ENCODE measurements at places on chromosomes 5 and 9.

- H3K4me1 ChIP-seq: peaks cover 3% of the 10 kb centered on the region
- no peak overlapping the region for H3K27ac ChIP-seq
- no peaks in the 10 kb centered on the region for H3K27me3 ChIP-seq
- H3K4me3 ChIP-seq: no peak overlapping the region
- DNase-seq: no peak
Measured at GRCh38 chr5:42807722-42808447, 3.8 kb downstream of the SELENOP start.

DNA sequence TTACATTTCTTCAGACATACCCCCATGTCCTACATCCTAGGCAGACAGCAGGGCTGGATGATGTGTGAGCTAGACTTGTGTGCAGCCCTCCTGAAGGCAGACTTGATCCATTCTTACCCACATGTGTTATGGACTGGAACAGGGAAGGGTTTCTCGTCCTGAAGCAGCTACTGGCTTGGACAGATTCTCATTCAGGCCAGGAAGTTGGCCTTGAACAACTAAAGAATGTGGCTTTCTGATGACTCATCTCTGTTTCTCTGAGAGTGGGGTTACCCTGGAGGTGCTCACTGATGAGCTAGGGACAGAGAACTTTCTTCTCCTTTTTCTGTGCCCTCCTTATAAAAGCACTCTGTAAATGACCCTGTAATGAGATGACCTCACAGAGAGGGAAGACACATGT lies 246.5 kb downstream of the PCSK5 start:
- no peak overlapping the region for H3K27ac ChIP-seq
- no peaks in the 10 kb centered on the region for H3K27me3 ChIP-seq
- peaks cover 13% of the 10 kb centered on the region for H3K4me1 ChIP-seq
- DNase-seq: no peak
- H3K4me3 ChIP-seq: no peak overlapping the region

DNA sequence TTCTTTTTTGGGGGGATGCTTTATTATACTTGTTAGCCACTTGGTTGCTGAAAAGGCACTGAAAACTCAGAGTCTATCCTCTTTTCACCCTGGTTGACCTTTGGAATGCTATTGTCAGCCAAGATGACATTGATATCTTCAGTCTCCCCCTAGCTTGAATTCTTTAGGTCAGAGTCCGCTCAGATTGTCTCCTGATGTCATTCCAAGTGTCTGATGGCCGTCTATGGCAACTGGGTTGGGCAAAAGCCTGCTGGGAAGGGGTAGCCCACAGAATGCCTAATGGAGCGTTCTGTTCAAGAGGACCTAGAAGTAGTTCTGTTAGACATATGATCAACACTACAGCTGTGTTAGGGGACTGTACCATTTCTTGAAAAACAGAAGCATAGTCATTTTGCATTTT lies 9.7 kb upstream of the MEF2C start:
- no peak overlapping the region for H3K27ac ChIP-seq
- DNase-seq: no peak
- H3K27me3 ChIP-seq: peaks cover 34% of the 10 kb centered on the region
- no peaks in the 10 kb centered on the region for H3K36me3 ChIP-seq
- no peak overlapping the region for H3K4me3 ChIP-seq

DNA sequence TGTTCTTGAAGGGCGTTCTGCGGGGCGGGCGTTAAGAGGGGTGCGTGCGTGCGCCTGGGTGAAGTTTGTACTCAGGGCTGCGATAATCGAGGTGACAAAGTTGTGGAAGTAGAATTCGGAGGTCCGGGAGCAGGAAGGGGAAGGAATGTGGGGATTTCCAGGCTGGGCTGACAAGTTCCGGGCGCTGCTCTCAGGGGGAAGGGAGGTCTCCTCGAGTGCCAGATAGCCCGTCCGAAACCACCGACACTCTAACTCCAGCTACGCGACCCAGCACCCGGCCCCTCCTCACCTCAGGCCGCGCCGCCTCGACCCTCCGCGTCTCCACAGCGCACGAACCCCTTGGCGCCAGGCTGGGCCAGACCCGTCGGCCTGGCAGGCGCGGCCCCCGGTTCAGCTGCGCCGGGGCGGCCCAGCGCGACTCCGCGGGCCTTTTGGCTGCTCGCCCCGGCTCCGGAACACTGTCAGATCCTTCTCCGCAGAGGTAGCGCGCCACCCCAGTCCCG lies at the start of gene IL6ST:
Gene IL6ST, minus strand, starts transcription at position 469 of the 503 bp plus-strand sequence. CDS start 18,685 bp downstream, outside the sequence.
- peak; percentile 55 for DNase-seq
- no peaks in the 10 kb centered on the region for H3K27me3 ChIP-seq
- H3K27ac ChIP-seq: peak within 1 kb of the TSS; percentile 99
- H3K4me3 ChIP-seq: peak within 1 kb of the TSS; percentile 97
- H3K36me3 ChIP-seq: peaks cover 21% of the 10 kb centered on the region

DNA sequence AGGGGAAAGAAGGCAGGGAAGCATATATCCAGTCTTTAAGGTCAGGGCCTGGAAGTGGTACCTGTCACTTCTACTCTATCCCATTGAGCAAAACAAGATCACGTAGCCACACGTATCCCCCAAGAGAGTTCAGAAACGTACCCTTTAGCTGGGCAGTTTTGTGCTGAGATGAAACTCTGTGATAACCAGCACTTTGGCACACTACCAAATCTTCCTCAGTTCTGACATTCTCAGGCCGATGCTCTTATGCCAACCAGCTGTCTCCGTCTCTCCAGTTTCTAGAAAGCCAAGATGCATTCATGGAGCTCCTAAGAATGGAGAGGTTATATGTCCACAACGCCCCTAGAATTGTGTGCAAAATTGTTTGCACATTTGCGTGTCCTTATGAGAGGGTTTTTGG lies 176.6 kb upstream of the MSX2 start:
- no peak overlapping the region for H3K27ac ChIP-seq
- no peak overlapping the region for H3K4me3 ChIP-seq
- no peak for DNase-seq
- H3K36me3 ChIP-seq: no peaks in the 10 kb centered on the region
- no peaks in the 10 kb centered on the region for H3K4me1 ChIP-seq

DNA sequence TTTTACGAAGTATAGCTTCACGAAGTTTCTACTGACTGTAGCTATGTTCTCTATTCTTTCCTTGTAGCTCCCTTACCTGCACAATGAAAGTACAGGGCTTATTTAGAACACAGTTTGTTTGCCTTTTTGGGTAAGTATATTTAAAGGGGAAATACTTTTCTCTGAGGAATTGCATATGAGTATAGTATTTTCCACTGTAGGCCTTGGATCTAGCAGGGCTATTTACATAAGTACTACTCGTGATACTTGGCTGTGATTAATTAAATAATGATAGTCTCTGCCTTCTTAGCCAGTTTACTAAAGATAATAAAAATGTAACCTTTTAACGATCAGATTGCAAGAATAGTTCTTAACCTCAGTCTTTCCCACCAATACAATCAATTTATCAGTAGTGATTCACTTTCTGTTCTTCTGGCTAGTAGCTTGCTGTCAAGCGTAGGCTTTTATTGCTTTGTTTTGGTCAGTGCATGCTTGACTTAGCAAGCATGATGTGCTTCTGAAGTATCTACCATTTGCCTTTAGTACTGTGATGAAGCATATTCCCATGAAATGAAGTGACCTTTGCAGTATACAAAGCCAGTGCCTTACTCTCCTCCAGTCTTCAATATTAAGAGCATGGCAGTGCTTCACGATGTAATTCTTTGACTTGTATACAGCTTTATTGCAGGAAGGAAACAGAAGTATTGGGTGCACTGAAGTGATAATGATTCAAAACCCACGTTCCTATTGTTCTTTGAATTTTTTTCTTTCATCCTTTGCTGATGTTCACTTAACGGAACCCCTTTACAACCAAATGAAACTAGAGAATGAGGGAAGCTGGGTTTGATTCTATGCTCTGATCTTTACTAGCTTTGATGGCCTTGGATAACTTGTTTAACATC lies 64.2 kb downstream of the SLC44A1 start:
- no peaks in the 10 kb centered on the region for H3K4me1 ChIP-seq
- no peak for DNase-seq
- H3K27me3 ChIP-seq: no peaks in the 10 kb centered on the region
- no peak overlapping the region for H3K4me3 ChIP-seq
- no peak overlapping the region for H3K27ac ChIP-seq

- H3K36me3 ChIP-seq: no peaks in the 10 kb centered on the region
- H3K27me3 ChIP-seq: no peaks in the 10 kb centered on the region
- H3K4me1 ChIP-seq: no peaks in the 10 kb centered on the region
- DNase-seq: no peak
Measured at GRCh38 chr5:14184725-14185124, 41.6 kb downstream of the TRIO start.

- no peak for DNase-seq
- H3K4me3 ChIP-seq: no peak overlapping the region
- H3K27me3 ChIP-seq: no peaks in the 10 kb centered on the region
Measured at GRCh38 chr5:10452768-10453331, 11.2 kb downstream of the ROPN1L start.

- H3K27me3 ChIP-seq: no peaks in the 10 kb centered on the region
- H3K4me3 ChIP-seq: no peak overlapping the region
- peaks cover 34% of the 10 kb centered on the region for H3K36me3 ChIP-seq
- no peak for DNase-seq
Measured at GRCh38 chr5:109374625-109375024, 35.1 kb downstream of the PJA2 start.

GRCh38 chr5:169971780-169972179 lies 8.5 kb downstream of the INSYN2B start:
- H3K4me1 ChIP-seq: no peaks in the 10 kb centered on the region
- H3K27me3 ChIP-seq: no peaks in the 10 kb centered on the region
- peaks cover 3% of the 10 kb centered on the region for H3K36me3 ChIP-seq
- no peak overlapping the region for H3K4me3 ChIP-seq
- H3K27ac ChIP-seq: no peak overlapping the region
- DNase-seq: no peak

Data from activated CD8-positive, alpha-beta T cell treated with anti-CD3 and anti-CD28 coated beads for 36 hours (primary cell).